ENCODE measurements at places on chromosomes 2 and 18. TPM values are rescaled to one million over a fixed set of nuclear protein-coding genes. Genes with fewer than 3 reads are reported as not detected.
A peak's percentile ranks its signal among the peaks of the same experiment; 100 is the strongest.

DNA sequence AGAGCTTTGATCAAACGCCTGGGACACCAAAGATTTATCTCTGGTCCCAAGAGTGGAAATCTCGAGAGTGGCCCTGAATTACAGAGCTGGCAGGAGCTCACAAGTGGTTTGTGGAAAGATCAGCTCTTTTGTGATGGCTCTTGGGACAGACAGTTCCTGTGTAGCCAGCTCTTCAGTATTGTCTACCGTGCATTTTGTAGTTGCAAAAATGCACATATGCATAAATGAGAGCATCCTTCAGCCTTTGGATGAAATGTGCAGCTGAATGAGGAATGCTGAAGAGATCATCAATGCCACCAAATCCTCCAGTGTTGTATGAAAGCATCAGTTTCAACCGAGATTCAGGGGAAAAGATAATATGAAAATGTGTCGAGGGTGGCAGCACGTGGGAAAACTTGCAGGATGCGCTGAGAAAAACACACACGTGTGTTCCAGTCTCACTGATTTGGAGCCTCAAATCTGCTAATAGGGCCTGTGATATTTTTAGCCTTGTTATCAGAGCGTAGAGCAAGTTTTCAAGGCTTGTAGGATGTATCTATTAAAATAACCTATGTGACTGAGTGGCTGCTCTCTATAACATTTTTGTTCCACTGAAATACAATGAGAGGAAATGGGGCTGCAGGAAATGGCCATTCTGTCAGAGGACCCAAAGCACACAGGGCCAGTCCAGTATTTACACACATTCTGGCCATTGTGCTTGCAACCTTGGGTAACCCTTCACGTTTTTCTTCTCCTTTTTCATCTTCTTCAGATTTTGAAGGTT, 138.7 kb downstream of the PRKCE start:
- no peak overlapping the region for H3K4me3 ChIP-seq
- no peaks in the 10 kb centered on the region for H3K4me1 ChIP-seq
- no peak overlapping the region for H3K27ac ChIP-seq
- DNase-seq: no peak
- H3K36me3 ChIP-seq: no peaks in the 10 kb centered on the region
- H3K27me3 ChIP-seq: no peaks in the 10 kb centered on the region

GRCh38 chr2:112866128-112866835, 29.7 kb upstream of the IL1B start:
- H3K4me3 ChIP-seq: no peak overlapping the region
- peaks cover 3% of the 10 kb centered on the region for H3K4me1 ChIP-seq
- peaks cover 26% of the 10 kb centered on the region for H3K27me3 ChIP-seq

DNA sequence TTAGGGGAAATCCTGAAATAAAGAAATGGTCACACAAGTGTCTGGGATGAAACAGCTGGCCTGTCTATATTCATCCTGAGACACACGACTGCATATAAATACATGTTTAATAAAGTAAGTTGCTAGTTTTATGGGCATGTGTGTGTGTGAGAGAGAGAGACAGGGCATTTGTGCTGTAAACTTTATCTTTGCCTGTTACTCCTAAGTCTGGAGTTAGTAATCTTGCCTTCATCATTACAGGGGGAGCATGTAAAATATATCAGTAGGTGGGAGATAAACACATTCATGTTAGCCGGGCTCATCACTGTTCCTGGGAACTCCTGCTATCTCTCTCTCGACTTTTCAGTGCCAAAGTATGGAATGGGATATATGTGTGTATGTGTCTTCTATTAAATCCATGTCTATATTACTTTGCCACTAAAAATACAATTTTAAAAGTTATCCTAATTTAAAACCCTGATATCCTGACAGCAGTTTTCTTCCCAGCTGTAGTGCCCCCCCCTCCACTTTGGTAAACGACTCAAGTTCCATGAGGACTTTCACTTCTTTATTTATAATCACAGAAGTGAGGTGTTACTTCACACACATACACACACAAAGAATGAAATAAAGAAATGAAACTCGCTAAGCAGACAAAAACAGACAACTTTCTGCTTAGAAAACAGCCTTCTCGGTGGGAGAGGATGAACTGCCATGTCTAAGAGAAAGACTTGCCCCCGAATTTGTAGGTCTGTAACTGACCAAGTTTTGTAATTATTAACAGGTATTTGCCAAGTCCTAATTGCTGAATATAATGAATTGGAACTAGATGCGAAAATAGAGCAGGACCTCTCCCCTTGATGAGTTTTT, 947 bp downstream of the ZEB2 start:
- DNase-seq: no peak
- H3K4me3 ChIP-seq: no peak overlapping the region
- no peaks in the 10 kb centered on the region for H3K36me3 ChIP-seq
- peaks cover 49% of the 10 kb centered on the region for H3K27me3 ChIP-seq

GRCh38 chr2:178296394-178297090, 102.2 kb downstream of the OSBPL6 start:
- peaks cover 2% of the 10 kb centered on the region for H3K4me1 ChIP-seq
- H3K36me3 ChIP-seq: no peaks in the 10 kb centered on the region
- peaks cover 21% of the 10 kb centered on the region for H3K27me3 ChIP-seq
- H3K27ac ChIP-seq: no peak overlapping the region
- no peak for DNase-seq

GRCh38 chr2:10493634-10494281, 45.6 kb upstream of the ODC1 start:
- DNase-seq: peak; percentile 66
- H3K27me3 ChIP-seq: peaks cover 29% of the 10 kb centered on the region
- H3K4me1 ChIP-seq: peaks cover 7% of the 10 kb centered on the region
- peaks cover 5% of the 10 kb centered on the region for H3K36me3 ChIP-seq
- peak overlapping the region; percentile 45 for H3K27ac ChIP-seq

- H3K27ac ChIP-seq: no peak overlapping the region
- H3K4me3 ChIP-seq: no peak overlapping the region
- no peaks in the 10 kb centered on the region for H3K36me3 ChIP-seq
- no peak for DNase-seq
- H3K27me3 ChIP-seq: no peaks in the 10 kb centered on the region
Measured at GRCh38 chr2:66481100-66481549, 46.2 kb downstream of the MEIS1 start.

DNA sequence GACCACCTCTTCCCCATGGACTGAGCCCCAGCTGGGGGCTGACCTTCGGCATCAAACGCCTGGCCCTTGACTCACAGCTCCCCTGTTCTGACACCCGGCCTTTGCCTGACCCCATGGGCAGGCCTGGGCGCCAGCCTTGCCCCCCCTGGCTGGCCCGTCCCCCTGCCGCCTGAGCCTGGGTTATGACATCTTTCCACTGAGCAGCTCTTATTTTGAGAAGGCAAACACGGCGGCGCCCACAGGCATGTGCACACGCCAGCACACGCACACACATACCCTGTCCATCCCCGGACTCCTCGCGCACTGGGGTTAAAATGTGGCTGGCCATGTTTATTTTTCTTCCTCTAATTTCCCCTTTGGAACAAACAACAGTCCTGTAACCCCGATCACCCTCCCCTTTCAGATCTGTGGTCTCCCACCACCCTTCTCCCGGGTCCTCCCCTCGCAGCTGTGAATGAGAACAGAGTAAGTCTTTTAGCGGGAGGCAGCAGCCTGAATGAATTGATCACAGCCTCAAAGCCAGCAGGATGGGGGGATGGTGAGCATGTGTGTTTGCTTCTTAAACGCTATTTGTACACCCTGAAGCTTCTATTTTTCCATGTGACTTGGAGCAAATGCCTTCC, 11.8 kb upstream of the ATOH8 start:
- peaks cover 74% of the 10 kb centered on the region for H3K27me3 ChIP-seq
- no peaks in the 10 kb centered on the region for H3K36me3 ChIP-seq
- DNase-seq: no peak
- H3K4me3 ChIP-seq: no peak overlapping the region
- no peak overlapping the region for H3K27ac ChIP-seq
- H3K4me1 ChIP-seq: no peaks in the 10 kb centered on the region

DNA sequence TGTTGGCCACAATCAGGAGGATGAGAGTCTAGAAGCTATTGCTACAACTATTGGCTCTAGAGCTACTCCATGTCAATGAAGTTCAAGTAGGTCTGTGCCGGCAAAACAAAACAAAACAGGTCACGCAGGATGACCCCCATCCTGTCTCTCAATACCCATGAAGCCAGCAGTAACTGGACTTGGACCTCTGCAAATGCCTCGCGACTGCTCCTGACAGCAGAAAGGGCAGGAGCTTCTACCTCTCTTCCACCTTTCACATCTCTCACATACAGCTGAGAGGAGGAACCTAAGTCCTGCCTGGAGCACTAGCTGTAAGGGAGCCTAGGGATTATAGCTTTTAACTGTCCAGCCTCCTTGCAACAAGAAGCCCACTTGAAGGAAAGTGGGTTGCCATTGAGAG, 16.0 kb downstream of the PRKAG3 start:
- H3K4me3 ChIP-seq: no peak overlapping the region
- no peaks in the 10 kb centered on the region for H3K36me3 ChIP-seq
- H3K27ac ChIP-seq: no peak overlapping the region
- H3K4me1 ChIP-seq: no peaks in the 10 kb centered on the region
- DNase-seq: no peak
- peaks cover 5% of the 10 kb centered on the region for H3K27me3 ChIP-seq

DNA sequence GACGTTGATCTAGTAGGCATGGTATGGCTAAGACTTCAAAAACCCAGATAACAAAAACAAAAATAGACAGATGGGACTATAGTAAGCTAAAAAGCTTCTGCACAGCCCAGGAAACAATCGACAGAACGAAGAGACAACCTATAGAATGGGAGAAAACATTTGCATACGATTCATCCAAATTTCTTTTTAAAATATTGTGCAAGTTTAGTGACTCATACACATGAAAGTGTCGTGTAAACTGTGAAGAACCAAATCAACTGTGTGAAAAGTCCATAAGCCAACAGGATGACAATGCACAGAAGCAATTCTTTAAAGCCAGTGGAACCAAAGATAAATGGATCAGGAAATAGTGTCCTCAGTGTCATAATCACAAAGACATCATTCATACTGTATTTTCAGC, 671.1 kb downstream of the RNF144A start:
- no peaks in the 10 kb centered on the region for H3K27me3 ChIP-seq
- no peak overlapping the region for H3K4me3 ChIP-seq
- no peak overlapping the region for H3K27ac ChIP-seq
- peaks cover 13% of the 10 kb centered on the region for H3K4me1 ChIP-seq
- peaks cover 11% of the 10 kb centered on the region for H3K36me3 ChIP-seq

- H3K27me3 ChIP-seq: peaks cover 8% of the 10 kb centered on the region
- H3K27ac ChIP-seq: no peak overlapping the region
- no peak overlapping the region for H3K4me3 ChIP-seq
- DNase-seq: no peak
- H3K4me1 ChIP-seq: no peaks in the 10 kb centered on the region
- H3K36me3 ChIP-seq: no peaks in the 10 kb centered on the region
Measured at GRCh38 chr2:237184192-237184918, 98.7 kb downstream of the COPS8 start.

- peaks cover 3% of the 10 kb centered on the region for H3K27me3 ChIP-seq
- H3K36me3 ChIP-seq: no peaks in the 10 kb centered on the region
- no peak overlapping the region for H3K27ac ChIP-seq
- H3K4me3 ChIP-seq: peak overlapping the region; percentile 51
- no peak for DNase-seq
Measured at GRCh38 chr2:40289771-40290404, 162.0 kb downstream of the SLC8A1 start.

GRCh38 chr18:7304061-7304370, 73.1 kb downstream of the LRRC30 start:
- H3K4me1 ChIP-seq: no peaks in the 10 kb centered on the region
- no peak for DNase-seq
- no peaks in the 10 kb centered on the region for H3K36me3 ChIP-seq
- H3K27me3 ChIP-seq: no peaks in the 10 kb centered on the region
- H3K4me3 ChIP-seq: no peak overlapping the region

- no peak for DNase-seq
- H3K27ac ChIP-seq: no peak overlapping the region
- H3K27me3 ChIP-seq: peaks cover 23% of the 10 kb centered on the region
Measured at GRCh38 chr2:39851651-39852110, 72.6 kb upstream of the THUMPD2 start.

GRCh38 chr2:196176142-196176738, 4.9 kb upstream of the STK17B start:
- no peaks in the 10 kb centered on the region for H3K27me3 ChIP-seq
- peak; percentile 87 for DNase-seq
- H3K27ac ChIP-seq: peak overlapping the region; percentile 94
- peak overlapping the region; percentile 82 for H3K4me3 ChIP-seq
- peaks cover 64% of the 10 kb centered on the region for H3K4me1 ChIP-seq

DNA sequence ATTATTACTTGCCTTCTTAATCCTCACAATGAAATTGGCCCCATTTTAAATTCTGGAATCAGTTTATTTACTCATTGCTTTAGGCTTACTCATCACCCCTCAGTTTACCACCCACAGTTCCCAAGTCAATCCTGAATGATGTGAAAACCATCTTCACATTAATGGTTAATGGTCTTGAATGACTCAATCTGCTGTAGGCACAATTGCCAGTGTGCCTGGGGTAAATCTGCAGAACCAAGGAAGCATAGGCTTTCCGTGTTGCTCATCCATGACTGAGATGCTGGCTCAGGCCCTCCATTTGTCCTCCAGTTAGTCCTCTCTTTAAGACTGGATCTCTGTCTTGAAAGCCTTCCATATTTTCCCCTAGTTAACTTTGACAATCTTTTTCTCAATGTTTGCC, 164.5 kb downstream of the PMAIP1 start:
- no peak for DNase-seq
- H3K36me3 ChIP-seq: no peaks in the 10 kb centered on the region
- H3K4me3 ChIP-seq: no peak overlapping the region
- no peak overlapping the region for H3K27ac ChIP-seq

- no peak overlapping the region for H3K27ac ChIP-seq
- H3K4me1 ChIP-seq: no peaks in the 10 kb centered on the region
- no peak overlapping the region for H3K4me3 ChIP-seq
- H3K27me3 ChIP-seq: no peaks in the 10 kb centered on the region
- no peaks in the 10 kb centered on the region for H3K36me3 ChIP-seq
Measured at GRCh38 chr2:226087505-226088365, 688.2 kb downstream of the NYAP2 start.

DNA sequence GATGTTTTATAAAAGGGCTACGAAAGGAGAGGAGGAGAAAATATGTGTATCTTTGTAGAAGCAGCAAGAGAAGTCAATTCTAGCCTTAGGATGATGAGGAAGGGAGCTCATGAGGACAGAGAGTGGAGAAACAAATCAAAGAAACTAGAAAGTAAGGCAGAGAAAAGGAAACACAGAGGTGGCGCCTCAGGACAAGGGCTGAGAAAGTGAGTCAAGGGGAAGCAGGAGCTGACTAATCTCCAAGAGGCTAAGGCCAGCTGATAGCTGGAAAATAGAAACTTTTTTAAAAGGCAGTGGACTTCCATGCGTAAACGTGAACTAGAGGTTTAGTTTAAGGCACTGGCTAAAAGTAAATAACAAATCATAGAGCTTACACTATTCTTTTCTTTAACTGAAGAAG, 173.3 kb downstream of the ANKRD44 start:
- peak overlapping the region; percentile 11 for H3K4me3 ChIP-seq
- H3K27ac ChIP-seq: peak overlapping the region; percentile 36
- H3K36me3 ChIP-seq: peaks cover 30% of the 10 kb centered on the region
- no peaks in the 10 kb centered on the region for H3K27me3 ChIP-seq

GRCh38 chr18:61738042-61738441, 154.8 kb downstream of the RNF152 start:
- H3K27ac ChIP-seq: no peak overlapping the region
- no peak overlapping the region for H3K4me3 ChIP-seq
- no peaks in the 10 kb centered on the region for H3K4me1 ChIP-seq
- H3K27me3 ChIP-seq: peaks cover 2% of the 10 kb centered on the region
- DNase-seq: no peak

The ERFE gene
- not detected for total RNA-seq

The CYP27C1 gene
- not detected for total RNA-seq

The RAB27B gene
- total RNA-seq: 1.4 TPM

The IMMT gene
- 121 TPM for total RNA-seq

The ZAP70 gene
- total RNA-seq: 367 TPM

The NYAP2 gene
- total RNA-seq: not detected

The ZCCHC2 gene
- total RNA-seq: 61.7 TPM

The SLC9A2 gene
- not detected for total RNA-seq

All from activated naive CD8-positive, alpha-beta T cell treated with anti-CD3 and anti-CD28 coated beads, Interleukin-2, amount 10 ng/mL, durations not matched to agents 7 days and 5 days (primary cell).